Activated CD8-positive, alpha-beta memory T cell treated with anti-CD3 and anti-CD28 coated beads for 4 hours (primary cell): ENCODE measurements at places on chromosomes 4 and X.

- DNase-seq, result no peak
Measured at GRCh38 chr4:123936621-123937043, 540.0 kb downstream of the SPRY1 start.

DNA sequence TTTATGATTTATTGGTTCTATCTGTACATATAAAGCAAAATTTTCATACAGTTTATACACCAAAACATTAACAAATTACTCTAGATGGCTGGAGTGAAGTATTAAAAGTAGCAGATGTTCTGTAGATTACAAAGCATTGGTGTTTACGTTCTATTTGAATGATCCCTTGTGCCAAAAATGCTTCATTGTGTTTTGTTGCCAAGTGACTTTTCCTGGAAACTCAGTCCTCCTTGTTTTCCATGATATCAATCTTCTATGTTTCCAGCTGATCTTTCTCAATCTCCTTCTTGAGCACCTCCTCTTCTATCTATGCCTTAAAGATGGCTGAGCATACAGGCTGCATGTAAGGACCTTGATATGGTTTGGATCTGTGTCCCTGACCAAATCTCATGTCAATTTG is 263.6 kb upstream of the CTSO start:
- DNase-seq, result no peak

- no peak for DNase-seq
Measured at GRCh38 chrX:2712428-2712827, 21.3 kb downstream of the CD99 start.

DNA sequence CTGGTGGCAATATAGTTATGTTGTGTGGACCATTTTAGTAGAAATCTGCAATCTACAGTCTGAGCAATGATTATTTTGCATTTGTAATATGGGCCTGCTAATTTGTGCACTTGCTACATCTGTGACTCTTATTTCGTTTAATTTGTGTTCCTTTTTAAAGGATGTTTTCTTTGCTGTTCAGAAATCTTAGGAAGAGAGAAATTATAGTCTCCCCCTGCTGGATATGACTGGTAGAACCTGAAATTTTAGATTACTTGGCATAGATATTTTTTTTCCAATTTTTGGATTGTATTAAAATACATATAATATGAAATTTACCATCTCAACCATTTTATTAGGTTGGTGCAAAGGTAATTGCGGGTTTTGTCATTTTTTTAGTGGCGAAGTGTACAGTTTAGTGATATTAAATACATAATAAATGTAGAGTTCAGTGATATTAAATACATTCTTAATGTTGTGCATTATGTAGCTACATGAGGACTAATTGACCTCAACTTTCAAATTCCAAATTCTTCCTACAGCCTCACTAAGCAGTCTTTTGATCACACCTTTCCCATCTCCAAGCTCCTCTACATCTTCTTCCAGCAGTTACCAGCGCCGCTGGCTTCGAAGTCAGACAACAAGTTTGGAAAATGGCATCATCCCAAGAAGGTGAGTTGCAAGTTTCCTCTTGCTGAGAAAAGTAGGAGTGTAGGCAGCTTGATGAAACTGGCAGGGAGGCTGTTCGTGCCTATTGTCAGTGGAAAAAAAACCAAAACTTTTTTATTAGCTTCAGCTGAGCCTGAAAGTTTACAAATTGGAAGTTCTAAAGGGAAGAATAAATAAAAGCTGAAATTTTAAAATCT is 82.2 kb downstream of the FNIP2 start:
- no peak for DNase-seq
